ENCODE measurements at places on chromosomes 11 and 22. TPM values are rescaled to one million over a fixed set of nuclear protein-coding genes. Genes with fewer than 3 reads are reported as not detected.

Gene MRPL21
- 34.9 TPM for total RNA-seq

Gene CSF2RB
- total RNA-seq: 12.5 TPM

GRCh38 chr11:95148938-95149337, 59.3 kb downstream of the ENDOD1 start:
- no peak overlapping the region for H3K27ac ChIP-seq
- H3K4me3 ChIP-seq: no peak overlapping the region
- no peak for DNase-seq
- H3K36me3 ChIP-seq: no peaks in the 10 kb centered on the region
- no peaks in the 10 kb centered on the region for H3K27me3 ChIP-seq

DNA sequence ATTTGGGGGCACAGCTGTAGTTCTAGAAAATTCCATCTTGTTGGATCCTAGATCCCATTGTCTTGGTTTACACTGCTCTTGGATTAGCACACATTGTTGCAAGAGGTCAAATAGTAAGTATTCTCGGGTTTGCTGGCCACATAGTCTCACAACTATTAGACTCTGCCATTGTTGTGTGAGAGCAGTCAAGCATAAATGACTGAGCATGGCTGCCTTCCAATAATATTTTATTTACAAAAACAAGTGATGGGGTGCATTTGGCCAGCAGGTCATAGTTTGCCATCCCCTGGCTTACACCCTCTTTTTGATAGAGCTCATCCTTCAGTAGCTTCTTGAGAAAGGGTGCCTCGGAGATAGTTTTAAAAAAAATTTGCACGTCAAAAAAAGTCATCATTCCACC, 77.9 kb upstream of the ALX4 start:
- no peaks in the 10 kb centered on the region for H3K27me3 ChIP-seq
- H3K4me3 ChIP-seq: no peak overlapping the region

DNA sequence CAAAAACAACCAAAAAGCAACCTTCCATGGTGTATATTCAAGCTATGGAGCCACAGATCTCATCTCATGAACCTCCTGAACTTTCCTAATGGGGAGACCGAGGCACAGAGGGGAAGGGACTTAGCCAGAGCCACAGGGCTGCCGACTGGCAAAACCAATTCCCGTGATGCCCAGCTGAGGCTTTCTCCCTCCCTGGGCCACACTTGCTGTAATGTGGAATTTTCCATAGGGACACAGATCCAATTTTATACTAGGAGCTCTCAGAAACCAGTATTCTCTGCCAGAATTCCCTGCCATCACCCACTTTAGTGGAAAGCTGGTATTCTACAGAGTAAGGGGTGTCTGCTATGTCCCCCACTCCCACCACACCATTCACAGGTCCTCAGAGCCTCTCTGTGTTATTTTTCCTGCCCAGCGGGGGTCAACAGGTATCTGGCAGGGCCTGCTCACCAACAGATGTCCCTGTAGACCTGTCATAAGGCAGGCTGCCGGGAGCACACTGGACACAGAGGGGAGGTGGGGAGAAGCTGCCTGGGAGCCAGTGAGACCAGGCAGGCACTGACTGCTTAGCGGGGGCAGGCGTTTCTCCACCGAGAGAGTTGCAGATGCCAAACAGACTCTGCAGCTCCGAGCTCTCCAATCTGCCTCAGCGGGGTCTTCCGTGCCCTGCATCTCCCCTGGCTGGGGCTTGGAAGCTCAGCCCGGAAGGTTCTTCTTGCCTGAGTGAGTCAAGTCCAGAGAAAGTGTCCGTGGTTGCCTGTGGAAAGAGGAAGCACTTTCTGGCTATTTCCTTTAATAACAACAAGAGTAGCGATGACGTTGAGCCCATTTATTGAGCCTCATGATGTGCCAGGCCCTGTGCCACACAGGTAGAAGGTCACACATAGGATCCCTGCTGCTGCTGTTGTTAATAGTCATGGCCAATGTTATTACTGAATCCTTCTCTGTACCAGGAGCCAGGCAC, 26.3 kb downstream of the RPS6KA4 start:
- no peak overlapping the region for H3K27ac ChIP-seq
- no peaks in the 10 kb centered on the region for H3K4me1 ChIP-seq

DNA sequence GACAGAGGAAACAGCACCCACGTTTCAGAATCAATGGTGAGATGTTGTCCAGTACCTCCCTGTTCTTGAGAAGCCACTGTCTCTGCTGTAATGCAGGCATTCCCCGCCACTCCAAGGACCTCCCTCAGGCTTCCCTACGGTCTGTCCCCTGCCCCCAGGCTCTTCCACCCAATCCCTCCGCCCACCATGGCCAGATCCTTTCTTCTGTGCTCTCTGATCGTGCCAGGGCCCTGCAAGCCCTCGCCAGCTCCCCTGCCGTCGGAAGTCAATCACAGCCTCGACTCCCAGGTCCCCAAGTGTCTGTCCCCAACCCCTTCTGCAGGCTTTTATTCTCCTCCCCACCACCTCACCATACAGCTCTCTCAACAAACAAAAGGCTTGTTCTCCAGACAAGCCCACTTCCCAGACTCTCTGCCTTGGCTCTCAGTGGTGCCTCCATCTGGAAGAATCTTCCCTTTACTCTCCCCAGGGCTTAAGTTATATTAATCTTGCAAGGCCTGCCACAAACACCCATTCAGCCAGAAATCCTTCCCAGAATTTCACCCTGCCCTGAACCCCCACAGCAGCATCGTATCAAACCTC, 13.7 kb downstream of the SCN4B start:
- no peaks in the 10 kb centered on the region for H3K4me1 ChIP-seq
- H3K27me3 ChIP-seq: no peaks in the 10 kb centered on the region
- H3K4me3 ChIP-seq: no peak overlapping the region
- DNase-seq: no peak

- peaks cover 5% of the 10 kb centered on the region for H3K36me3 ChIP-seq
- H3K27ac ChIP-seq: no peak overlapping the region
- H3K27me3 ChIP-seq: no peaks in the 10 kb centered on the region
- no peak for DNase-seq
- H3K4me3 ChIP-seq: no peak overlapping the region
Measured at GRCh38 chr11:108847298-108847990, 182.6 kb downstream of the DDX10 start.

GRCh38 chr22:37262346-37262745, 18.3 kb upstream of the RAC2 start:
- peaks cover 7% of the 10 kb centered on the region for H3K4me1 ChIP-seq
- no peak overlapping the region for H3K4me3 ChIP-seq
- no peaks in the 10 kb centered on the region for H3K27me3 ChIP-seq
- no peaks in the 10 kb centered on the region for H3K36me3 ChIP-seq

DNA sequence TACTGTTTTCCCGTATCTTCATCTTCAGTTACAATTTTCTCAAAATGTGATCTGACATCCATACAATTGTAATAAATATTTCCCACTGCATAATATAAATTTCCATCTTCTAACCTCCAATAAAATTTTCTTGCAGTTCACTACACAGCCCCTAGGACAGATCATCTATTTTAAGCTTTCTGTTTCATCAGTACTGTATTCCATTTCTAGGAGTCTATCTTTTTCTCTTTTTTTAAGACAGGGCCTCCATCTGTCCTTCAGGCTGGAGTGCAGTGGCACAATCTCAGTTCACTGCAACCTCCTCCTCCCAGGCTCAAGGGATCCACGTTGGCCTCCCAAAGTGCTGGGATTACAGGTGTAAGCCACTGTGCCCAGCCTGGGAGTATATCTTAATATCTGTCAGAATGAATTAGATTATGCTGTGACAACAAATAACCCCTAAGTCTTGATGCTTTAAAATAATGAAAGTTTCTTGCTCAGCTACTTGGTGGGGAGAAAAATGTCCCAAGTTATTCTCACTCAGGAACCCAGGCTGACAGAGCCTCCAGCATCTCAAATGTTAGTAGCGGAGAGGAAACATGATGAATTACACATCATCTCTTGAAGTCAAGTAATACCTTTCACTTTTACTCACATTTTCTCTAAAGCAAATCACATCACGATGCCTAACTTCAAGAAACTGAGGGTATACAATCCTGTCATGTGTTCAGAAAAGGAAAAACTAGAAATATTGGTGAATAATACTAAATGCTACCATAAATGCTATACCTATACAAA, 92.2 kb downstream of the BUD13 start:
- H3K27me3 ChIP-seq: no peaks in the 10 kb centered on the region
- H3K4me3 ChIP-seq: no peak overlapping the region
- H3K4me1 ChIP-seq: no peaks in the 10 kb centered on the region
- H3K27ac ChIP-seq: no peak overlapping the region

- no peak overlapping the region for H3K4me3 ChIP-seq
- H3K36me3 ChIP-seq: no peaks in the 10 kb centered on the region
- DNase-seq: no peak
- H3K27ac ChIP-seq: no peak overlapping the region
- H3K4me1 ChIP-seq: no peaks in the 10 kb centered on the region
Measured at GRCh38 chr11:30109774-30110173, 92.9 kb upstream of the KCNA4 start.

GRCh38 chr11:15886866-15887265, 469.5 kb downstream of the SOX6 start:
- no peaks in the 10 kb centered on the region for H3K27me3 ChIP-seq
- DNase-seq: no peak
- no peaks in the 10 kb centered on the region for H3K4me1 ChIP-seq
- H3K36me3 ChIP-seq: no peaks in the 10 kb centered on the region
- no peak overlapping the region for H3K27ac ChIP-seq

All from naive thymus-derived CD4-positive, alpha-beta T cell (primary cell).